Activated CD8-positive, alpha-beta memory T cell treated with anti-CD3 and anti-CD28 coated beads, Interleukin-2, amount 50 U/mL, for 48 hours (primary cell): ENCODE measurements at places on chromosomes 6 and 20.

DNA sequence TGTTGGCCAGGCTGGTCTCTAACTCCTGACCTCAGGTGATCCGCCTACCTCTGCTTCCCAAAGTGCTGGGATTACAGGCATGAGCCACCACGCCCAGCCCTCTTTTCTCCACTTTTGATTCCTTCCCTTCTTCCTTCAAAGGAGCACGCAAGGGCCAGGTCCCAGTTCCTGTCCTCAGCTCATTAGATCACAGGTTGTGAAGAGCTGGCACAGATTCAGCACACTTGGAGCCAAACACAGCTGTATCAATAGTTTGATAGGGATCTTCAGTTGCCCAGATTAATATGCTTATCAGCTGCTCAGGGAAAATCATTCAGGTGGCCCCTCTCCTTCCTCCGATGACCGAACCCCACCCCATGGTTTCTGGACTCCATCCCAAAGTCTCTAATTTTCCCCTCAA lies 14.4 kb upstream of the SLC22A23 start:
- no peak for DNase-seq

GRCh38 chr6:139457476-139457875 lies 83.0 kb upstream of the CITED2 start:
- DNase-seq: no peak

- DNase-seq: no peak
These were observed 21.3 kb upstream of the HIVEP2 start for GRCh38 chr6:142966294-142966693.

- no peak for DNase-seq
These were observed 15.4 kb upstream of the ANKRD60 start for GRCh38 chr20:58243653-58244410.

DNA sequence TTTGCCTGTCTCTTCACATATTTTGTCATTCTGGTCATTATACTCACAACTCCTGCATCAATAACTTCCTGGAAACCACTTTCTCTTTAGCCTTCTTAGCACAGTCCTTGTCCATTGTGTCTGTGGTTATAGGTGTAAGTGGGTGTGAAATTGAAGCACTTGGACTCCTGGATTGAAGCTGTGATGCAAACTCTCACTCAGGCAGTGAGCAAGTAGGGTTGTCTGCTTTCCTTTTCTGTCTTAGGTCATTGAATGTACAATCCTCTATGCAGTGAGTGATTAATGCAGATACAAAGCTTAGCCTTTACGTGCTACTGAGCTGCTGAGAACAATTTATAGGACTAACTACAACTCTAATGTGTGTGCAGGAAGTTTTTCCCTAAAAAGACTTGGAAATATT lies 54.8 kb downstream of the ADGRB3 start:
- no peak for DNase-seq

DNA sequence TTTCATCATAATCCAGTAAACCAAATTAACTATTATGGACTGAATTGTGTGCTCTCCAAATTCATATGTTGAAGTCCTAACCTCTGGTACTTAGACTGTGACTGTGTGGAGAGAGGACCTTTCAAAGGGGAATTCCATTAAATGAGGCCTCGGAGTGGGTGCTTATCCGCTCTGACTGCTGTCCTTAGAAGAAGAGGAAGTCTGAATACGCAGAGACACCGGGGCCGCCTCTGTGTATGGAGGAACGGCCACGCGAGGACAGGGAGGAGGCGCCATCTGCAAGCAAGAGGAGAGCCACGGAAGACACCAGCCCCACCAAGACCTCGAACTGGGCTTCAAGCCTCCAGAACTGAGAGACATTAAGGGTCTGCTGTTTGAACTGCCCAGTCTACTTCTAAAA lies 35.6 kb upstream of the RPS6KA2 start:
- no peak for DNase-seq

DNA sequence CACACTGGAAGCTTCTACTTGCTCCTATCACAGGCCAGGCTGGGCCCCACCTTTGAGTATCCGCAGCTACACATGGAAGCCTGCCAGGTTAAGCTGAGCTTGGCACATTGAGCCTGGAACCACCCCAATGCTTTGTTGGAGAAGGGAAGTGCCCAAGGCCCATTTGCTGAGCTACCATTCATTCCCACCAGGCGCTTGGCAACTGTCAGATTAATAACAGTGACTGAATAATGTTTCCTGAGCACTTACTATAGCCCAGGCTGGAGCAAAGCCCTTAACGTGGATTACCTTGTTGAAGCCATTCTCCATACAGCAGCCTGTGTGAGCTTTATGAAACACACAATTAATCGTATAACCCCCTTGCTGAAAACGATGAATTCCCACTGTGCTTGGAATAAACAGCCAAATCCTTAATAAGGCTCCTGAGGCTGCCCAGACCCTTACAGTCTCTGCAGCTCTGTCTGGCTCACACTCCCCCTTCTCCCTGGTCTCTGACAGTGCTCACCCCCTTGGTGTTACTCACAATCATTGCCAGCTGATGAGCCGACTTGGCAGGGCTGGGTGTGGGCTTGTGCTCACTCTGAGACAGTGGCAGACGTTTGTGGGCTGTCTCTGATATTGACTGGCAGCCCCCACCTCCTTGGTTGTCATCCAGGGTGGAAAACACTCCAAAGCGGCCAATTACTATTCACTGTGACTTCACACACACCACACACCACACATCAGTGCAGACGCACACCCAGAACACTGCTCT lies 357.1 kb downstream of the MAFB start:
- DNase-seq: no peak

GRCh38 chr6:143765422-143766184 lies 77.5 kb upstream of the LTV1 start:
- DNase-seq: no peak

GRCh38 chr20:14882157-14882556 lies 544.7 kb upstream of the FLRT3 start:
- no peak for DNase-seq

DNA sequence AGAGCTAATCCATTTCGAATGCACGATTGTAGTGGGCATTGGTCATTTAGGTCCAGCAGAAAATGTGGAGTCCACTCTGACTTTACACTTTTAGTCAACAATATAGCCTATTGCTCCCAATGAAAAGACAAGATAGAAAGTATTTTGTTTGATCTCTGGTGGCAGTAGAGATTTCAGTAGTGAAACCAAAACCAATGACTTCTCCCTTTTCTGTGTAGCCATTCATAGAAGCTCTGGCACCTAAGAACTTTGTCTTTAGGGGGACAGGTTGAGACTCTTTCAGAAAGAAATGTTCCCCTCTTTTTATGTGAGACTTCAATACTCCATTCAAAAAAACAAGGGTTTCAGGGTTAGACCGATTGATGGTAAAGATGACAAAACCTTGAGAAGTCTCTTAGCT lies 510.8 kb upstream of the POU3F2 start:
- DNase-seq: no peak

- no peak for DNase-seq
These were observed 87.3 kb downstream of the DTNBP1 start for GRCh38 chr6:15575357-15576033.

DNA sequence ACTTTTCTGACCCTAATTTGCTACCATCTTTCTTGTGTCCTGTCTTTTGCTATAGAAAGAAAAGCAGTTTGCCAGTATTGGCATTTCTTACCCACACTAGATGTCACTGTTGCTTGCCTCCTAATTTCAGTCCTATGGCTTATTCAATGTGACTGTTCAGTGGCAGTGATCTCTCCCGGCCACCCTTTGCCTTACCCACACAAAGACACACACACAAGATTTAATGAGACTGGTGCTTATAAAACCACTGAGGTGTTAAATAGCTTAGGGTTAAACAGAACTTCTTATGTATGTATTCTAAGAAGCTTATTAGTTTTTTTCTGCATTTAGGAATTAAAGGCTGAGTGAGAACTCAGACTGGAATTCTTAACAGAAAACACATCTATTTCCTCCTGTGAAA lies 233.6 kb upstream of the ASCC3 start:
- DNase-seq: no peak

- no peak for DNase-seq
These were observed 68.5 kb downstream of the SRC start for GRCh38 chr20:37414224-37415035.

DNA sequence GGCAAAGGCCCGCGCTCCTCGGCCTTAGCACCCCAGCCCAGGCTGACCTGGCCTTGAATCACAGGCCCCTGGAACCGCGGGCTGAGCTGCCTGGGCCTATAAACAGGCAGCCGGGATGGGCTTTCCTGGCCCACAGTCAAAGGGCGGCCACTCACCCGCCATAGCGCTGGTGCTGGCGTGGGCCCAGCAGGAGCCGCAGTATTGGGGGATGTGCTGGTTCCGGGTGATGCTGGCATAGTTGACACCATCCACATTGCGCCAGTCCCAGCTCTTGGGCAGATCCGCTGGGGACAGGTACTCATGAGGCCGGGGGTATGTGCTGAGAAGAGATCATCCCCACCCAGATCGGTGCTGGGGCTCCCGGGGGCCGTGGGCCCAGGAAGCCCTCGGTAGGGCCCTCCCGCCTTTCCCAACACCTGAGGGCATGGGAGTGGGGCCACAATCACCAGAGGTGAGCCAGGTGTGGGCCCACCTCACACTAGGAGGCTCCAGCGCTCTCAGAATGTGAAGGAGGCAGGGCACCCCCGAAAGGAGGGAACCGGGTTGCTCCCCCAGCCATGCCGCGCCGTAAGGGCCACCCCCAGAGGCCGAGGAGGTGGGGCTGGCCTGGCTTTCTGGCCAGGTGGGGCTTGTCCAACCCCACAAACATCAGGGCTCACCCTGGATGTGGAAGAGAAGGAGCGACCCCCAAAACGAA lies 739 bp downstream of the CTSZ start:
- DNase-seq: peak; percentile 66

- DNase-seq: no peak
These were observed 95.2 kb downstream of the PSMG4 start for GRCh38 chr6:3353939-3354338.

DNA sequence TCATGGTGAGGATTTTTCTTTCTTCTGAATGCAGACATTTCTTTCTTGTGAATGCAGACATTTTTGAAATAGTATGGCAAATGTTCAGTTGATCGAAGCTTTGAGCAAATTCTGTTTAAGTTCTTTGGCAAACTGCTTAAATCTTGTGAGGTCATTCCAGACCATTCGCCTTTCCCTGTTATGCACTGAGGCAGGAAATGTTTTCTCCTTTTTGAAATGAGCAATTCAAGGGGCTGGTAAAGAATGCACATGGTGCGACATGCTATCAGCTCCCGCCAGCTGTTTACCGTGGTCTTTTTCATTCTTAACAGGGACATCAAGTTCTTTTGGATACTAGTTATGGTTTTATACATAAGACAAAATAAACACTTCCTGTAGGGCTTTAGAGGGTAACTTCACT lies 112.0 kb upstream of the CCN2 start:
- no peak for DNase-seq
